ENCODE measurements at places on chromosomes 1 and 21. TPM values are rescaled to one million over a fixed set of nuclear protein-coding genes. Genes with fewer than 3 reads are reported as not detected.

- no peak for DNase-seq
These were observed 27.7 kb downstream of the C1QB start for GRCh38 chr1:22680726-22681125.

DNA sequence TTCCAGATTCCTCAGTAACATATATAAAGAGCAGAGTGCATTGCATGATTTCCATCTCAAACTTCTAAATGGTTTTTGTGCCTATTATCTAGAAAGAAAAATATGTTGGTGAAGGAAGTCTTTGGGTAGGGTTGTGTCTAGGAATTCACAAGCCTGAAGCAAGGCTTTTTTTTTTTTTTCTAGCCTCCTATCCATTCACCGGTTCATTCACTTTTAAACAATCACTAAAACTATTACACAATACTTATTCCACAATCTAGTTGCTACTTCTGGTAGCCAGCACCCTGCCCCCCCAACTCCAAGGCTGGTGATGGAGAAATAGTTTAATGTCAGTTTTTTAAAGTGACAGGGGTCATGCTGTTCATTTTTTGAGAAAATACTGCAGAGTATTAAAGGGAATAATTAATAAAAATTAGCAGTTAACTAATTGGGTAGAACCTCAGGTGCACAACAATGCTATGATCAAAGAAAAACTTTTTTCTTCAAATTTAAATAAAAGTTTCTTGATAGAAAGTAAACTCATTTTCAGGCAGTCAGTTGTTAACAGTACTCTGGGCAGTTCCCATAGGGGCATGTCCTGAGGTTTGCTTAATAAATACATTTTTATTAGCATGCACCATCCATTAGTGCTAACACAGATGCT is 10.9 kb downstream of the IRF2BP2 start:
- DNase-seq, result no peak

- no peak for DNase-seq
These were observed 9.9 kb downstream of the ATP1A1 start for GRCh38 chr1:116382857-116383483.

GRCh38 chr1:67608661-67609576 is 76.1 kb upstream of the GADD45A start:
- DNase-seq, result no peak

DNA sequence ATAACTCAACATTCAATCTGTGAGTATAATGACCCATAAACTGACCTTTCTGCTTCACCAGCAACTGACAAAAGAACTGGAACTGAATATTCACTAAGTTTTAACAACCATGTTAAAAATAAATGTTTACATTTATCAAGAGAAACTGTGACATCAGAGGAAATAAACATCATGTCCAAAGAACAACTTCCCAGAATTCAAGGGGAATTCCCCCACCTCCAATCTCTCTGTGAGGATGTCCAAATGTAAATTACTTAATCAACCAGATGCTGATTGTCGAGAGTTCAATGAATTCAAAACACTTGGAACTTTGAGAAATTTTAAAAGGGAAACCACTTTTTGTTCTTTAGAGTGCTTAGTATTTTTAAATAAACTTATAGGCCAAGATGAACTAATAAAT is 365.6 kb upstream of the ADGRL2 start:
- no peak for DNase-seq

GRCh38 chr1:36122062-36123030 is 2.7 kb downstream of the COL8A2 start:
- DNase-seq, result no peak

DNA sequence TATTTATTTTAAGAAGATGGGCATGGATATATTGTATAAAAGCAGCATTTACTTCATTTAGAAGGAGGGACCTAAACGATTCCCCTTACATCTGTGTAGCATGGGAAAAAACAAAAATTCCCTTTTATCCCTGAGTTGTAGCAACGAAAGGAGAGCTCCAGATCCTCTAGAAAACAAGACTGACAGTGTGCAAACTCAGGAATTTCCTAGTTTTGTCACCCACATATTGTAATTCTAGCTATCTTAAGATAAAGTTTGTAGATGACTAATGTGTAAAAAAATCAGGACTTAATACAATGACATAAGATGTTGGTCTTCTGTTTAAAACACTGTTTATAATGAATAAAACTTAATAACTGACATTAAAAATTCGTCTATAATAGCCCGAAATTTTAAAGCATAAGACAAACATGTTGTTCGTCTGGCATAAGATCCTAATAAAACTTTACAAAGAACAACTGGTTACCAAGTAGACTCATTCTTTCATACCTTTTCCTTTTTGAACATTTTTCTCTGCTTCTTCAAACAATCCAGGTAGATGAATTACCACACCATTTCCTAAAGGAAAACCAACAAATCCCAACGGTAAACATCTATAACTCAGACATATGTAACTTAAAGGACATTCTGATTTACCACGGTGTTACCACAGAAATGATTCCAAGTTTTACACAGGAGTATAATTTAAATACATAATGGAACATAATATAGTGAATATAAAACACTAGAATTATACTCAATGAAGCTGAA is 15.2 kb downstream of the ADSS2 start:
- DNase-seq, result no peak

- DNase-seq, result no peak
These were observed 2.6 kb downstream of the PRDM2 start for GRCh38 chr1:13702425-13703127.

DNA sequence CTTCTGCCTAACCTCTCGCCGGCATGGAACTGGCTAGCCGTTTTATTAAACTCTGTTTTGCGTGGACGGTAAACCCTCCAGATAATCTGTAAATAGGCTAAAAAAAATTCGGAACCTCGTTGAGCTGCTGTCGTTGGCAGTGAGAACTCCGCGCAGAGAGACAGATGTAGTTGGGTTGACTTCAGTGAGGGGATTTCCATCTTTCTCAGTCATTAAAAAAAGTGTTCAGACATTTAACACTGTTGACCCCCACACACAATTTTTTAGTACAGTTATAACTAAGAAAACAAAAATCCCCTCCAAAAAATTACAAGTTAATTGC is 464 bp downstream of the PARK7 start:
- DNase-seq, result no peak

DNA sequence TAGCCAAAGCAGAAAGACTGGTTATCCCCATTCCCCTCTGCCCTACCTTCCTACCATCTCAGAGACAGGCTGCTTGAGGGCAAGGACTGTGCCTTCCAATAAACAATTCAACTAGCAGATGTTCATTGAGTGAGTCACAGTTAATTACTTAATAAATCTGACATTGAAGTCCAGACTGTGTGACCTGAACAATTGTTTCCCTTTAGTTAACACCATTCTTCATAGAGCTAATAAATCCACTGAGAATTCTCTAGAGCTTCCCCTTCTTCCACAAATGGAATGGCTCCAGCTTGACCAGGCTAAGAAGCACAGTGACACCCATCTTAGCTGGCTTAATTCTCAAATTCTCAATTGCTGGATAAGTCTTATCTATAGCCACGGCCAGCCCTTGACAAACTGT is 61.9 kb upstream of the GJA5 start:
- DNase-seq, result no peak

- no peak for DNase-seq
These were observed 97.3 kb downstream of the SLC35F3 start for GRCh38 chr1:234001817-234002216.

GRCh38 chr1:183275322-183275721 is 89.3 kb downstream of the LAMC2 start:
- no peak for DNase-seq

GRCh38 chr1:12637693-12638092 is 6.2 kb upstream of the AADACL4 start:
- no peak for DNase-seq

DNA sequence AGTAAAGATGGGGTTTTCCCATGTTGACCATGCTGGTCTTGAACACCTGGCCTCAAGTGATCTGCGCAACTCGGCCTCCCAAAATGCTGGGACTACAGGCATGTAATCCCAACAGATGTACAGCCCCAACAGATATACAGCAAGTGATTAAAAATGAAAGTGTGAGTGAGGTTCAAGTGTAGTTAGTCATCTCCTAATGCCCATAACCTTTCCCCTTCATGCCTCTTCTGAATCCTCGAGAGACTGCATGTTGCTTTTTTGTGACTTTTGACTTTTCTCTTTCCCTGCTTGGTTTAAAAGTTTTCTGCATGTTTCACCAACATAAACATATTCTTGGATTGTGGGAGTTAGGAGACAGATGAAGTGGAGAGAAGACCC is 31.2 kb downstream of the KCNK2 start:
- DNase-seq, result no peak

GRCh38 chr21:27721675-27722074 is 754.8 kb upstream of the ADAMTS5 start:
- DNase-seq, result no peak

GRCh38 chr1:110875216-110875731 is 2.3 kb downstream of the CD53 start:
- DNase-seq, result no peak

GRCh38 chr1:184416481-184416880 is 29.7 kb downstream of the C1orf21 start:
- DNase-seq, result no peak

DNA sequence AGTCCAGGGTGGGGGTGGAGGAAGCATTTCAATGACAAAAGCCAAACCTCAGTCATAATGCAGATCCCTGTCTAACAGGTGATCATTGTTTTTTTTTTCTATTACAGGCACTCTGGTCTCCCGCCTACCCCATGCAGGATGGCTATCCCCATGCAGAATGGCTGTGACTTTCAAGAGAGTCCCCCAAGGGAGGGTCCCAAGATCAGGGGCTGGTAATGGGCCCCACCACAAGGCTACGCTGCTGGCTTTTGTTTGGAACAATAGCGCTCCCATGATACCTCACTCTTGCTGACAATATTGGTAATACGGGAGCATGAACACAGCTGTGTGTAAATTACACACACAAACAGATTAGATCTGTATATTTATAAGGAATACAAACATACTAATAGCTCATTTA is 119.4 kb downstream of the SLC45A1 start:
- DNase-seq, result no peak

GRCh38 chr1:116024626-116025025 is 48.3 kb downstream of the SLC22A15 start:
- no peak for DNase-seq

GRCh38 chr1:248906753-248907661 is 972 bp downstream of the PGBD2 start:
- no peak for DNase-seq

DNA sequence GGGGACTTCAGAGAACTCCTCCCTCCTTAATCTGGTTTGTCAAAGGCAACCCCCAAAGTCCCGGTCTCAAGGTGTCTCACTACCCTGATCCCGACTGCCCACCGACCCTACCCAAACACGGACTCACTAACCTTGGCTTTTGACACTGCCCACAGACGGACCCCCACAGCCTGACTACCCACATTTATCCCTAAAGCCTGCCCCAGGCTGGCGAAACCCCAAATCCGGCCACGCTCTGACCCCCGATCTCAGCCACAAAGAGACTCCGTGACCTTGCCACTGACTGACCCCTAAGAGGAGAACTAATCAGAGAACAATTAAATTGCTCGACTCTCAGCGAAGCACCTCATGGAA is 5.2 kb downstream of the ID3 start:
- DNase-seq, result peak; percentile 65

- no peak for DNase-seq
These were observed 4.0 kb upstream of the IFI16 start for GRCh38 chr1:159005676-159006075.

DNA sequence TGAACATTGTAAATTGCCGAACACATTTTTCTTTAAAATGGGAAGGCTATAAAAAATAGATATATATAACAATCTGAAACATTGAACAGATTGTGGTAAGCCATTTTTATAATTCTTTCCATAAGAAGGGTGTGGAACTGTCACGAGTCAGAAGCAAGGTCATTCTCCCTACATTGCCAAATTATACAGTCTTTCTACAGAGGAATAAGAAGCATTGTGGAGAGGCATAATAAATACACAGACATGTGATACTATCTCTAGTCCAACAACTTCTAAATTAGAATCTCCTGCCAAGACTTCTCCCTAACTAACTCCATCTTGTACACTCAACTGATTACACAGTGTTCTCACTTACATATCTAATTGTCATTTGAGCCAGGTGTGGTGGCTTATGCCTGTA is 227.9 kb downstream of the CENPF start:
- DNase-seq, result no peak

DNA sequence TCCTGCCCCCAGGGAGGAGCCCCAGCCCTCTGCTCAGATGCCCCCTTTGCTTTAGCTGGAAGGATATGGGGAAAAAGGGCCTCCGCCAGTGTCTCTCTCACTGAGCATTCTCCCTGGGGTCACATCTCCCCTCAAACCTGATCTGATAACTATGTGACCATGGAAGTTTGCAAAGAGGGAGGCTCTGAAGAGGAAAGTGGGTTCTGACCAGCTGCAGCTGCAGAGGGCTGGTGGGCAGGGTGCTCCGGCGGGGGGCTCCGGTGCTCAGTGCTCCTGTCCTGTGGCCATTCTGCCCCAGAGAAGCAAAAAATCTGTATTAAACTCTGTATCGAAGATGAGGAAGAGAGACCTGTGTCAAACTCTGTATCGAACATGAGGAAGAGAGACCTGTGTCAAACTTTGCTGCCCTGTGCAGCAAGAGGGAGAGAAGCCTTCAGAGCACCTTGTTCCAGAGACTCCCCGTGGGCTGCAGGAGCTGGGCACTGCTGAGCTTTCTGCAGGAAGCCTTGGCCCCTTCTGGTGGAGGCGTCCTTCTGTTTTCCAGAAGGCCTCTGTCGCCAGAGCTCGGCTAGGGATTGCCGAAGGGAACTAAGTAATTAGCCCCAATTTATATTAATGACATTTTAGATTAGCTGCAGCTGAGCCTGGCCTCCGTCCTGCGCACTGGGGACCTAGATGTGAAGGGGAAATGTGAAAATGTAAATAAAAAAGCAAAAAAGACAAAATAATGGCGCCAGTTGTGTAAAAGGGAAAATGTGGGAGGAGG is 186.2 kb upstream of the C1orf174 start:
- no peak for DNase-seq

DNA sequence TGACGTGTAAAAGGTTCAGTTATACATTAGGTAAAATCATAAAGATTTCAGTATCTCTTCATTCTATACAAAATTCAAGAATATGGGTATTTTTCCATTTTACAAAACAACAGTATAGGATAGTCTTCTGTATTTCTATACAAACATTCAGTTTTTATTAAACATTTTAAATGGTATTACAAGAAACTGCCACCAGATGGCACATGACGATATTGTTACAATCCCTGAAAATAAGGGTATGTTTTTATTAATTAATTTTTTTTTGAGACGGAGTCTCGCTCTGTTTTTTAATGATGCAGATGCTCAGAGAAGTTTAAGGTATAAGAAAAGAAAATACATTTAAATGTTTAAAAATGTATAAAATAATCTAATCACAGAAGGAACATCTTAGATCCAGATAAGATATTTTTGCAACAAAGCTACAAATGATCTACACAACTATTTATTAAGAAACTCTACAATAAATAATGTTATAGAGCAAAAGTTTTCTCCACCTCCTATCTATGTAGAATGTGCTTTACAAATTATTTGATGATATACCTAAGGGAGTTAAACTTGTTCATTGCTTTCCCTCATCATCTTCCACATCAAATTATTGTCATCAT is 23.5 kb upstream of the RSBN1 start:
- no peak for DNase-seq

Gene SH2D5
- polyA plus RNA-seq, result not detected

Gene OR2T2
- not detected for polyA plus RNA-seq

Gene NECTIN4
- polyA plus RNA-seq, result 2.7 TPM

Gene KLHDC7A
- 3.0 TPM for polyA plus RNA-seq

Gene RABGGTB
- polyA plus RNA-seq, result 59.2 TPM

Gene KRTAP19-2
- not detected for polyA plus RNA-seq

Data from pancreas (tissue), 10 donors.